Inflammatory macrophage (primary cell): ENCODE measurements at places on chromosomes 2 and 18.

- no peak for DNase-seq
Observed at GRCh38 chr2:10005461-10006235, 37.7 kb upstream of the KLF11 start.

DNA sequence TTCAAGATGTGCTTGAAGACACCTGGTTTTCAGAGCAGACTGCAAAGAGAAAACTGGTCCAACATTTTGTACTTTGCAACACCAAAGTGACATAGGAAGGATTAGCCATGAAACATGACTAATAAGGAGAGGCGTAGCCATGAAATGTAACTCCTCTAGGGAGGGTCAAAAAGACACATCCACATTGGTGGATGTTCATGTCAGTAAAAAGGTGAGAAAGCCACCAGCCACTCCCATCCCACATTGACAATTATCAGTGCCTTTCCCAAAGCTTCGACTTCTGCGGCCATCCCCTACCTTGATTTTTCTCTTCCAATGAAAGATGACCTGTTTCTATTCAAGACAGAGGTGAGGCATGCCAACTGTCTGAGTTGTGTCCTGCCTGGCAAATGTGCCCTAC, 223.2 kb downstream of the ALK start:
- DNase-seq = no peak

DNA sequence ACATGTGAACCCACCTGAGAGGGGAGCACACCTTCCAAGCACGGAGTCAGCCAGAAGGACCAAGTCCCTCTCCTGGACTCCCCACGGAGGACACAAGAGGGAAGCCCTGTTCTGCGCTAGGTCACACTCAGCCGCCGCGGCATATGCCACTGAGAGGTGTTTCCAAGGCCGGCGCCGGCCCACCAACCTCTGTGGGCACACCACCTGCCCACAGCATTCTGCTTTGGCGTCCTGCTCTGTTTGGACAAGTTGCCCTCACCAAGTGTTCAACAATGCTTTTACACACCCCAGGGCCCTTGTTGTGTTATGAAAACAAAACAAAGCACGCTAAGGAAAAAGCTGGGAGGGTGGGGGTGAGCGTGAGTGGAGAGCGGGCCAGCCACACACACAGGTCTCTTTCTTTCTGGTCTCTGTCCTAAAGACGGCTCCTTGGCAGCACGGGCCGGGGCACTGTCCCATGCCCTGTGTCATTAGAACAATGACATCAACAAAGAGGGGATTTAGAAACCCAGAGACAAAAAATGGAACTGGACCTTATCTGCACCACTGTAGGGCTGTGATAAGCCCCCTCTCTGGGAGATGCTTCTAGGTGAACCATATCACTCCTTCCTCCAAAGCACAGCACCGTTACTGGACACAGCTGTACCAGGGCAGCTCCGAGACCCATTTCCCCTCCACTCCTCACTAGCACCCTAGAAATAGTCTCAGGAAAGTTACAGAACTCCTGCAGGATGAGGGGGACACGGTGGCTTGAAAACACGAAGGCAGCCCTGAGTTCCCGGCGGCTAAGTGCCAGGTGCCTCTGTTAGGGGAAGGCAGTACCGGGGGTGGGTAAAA, 17.0 kb downstream of the SMAD7 start:
- DNase-seq = no peak

DNA sequence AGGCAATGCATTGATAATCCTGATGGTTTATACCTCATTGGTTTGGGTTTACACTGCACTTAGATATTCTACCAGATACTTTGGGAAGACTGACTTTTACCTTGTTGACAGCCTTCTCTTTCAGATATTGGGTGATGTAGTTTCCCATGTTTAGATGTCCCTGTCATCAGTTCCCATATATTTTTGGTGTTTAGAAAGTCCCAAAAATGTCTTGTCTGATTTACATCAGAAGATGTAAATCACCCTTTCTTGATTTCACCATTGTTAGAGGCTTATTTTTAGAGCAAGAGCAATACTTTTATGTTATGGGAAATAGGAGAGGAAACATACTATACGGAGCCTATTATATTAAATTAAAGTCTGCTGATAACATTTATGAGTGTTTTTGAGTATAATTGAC, 14.4 kb upstream of the CCDC102B start:
- DNase-seq = no peak

DNA sequence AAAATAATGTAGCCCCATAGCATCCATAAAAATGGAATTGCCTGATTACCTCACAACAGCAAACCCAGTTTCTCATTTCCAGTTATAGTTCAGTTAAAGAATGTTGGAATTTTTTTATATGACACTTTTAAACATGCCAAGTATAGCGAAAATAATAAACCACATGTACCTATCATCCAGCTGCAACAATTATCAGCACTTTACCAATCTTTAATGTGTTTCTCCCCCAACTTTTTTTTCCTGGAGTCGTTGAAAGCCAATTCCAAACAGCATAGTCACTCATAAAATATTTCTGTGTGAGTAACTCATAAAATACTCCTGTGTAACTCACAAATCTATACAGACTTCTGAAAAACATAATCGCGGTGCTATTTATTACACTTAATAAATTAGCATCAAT, 38.1 kb downstream of the SMAD4 start:
- no peak for DNase-seq

- no peak for DNase-seq
Observed at GRCh38 chr18:29060349-29060748, 883.4 kb upstream of the CDH2 start.
